Fibroblast of the aortic adventitia (primary cell): ENCODE measurements at places on chromosomes 6 and 20. TPM values are rescaled to one million over a fixed set of nuclear protein-coding genes. Genes with fewer than 3 reads are reported as not detected.

The RPP21 gene
- 23.6 and 25.1 TPM in 2 replicates for total RNA-seq

The B4GALT5 gene
- total RNA-seq: 23.4 and 33.0 TPM in 2 replicates

DNA sequence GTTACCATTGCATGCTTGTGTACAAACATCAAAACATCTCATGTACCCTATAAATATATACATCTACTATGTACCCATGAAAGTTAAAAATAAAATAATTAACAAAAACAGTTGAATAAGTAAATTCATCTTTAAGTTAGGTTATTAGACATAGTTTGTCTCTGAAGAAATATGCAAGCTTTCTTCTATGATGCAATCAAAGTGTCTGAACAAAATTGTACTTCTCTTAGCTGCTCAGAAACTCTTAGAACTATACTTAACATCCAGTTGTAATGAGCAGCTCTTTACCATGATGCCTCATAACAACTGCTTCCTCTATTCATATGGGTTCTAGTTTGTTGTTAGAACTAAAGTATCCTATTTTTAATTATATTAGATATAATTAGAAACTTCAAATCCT is 5.9 kb downstream of the VNN1 start:
- DNase-seq: no peak

- peak; percentile 4 for DNase-seq
These were observed 213.8 kb upstream of the CST7 start for GRCh38 chr20:24735263-24735662.

The STMND1 gene
- total RNA-seq: not detected in 2 replicates

GRCh38 chr6:13172291-13172690 is 156.0 kb downstream of the TBC1D7 start:
- no peak for DNase-seq
